Cardiac muscle cell (in vitro differentiated cells and primary cell): ENCODE measurements at places on chromosomes 3 and 15. TPM values are rescaled to one million over a fixed set of nuclear protein-coding genes. Genes with fewer than 3 reads are reported as not detected.
A peak's percentile ranks its signal among the peaks of the same experiment; 100 is the strongest.

DNA sequence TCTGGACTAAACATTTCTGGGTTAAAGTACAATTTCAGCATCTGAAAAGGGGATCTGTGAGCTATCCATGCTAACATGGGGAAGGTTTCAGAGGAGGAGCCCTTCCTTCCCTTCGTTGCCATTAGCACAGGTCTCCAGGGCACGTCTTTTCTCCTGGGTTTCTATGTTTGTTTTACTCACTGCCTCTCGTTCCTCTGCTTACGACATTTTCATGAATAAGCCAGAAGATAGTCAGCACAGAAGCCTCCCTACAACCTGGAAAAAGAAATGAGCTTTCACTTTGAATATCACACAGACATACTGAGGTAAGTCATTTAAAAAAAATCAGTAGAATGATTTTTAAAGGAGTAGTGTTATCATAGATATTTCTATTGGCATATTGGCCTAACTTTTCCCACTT, 117.2 kb upstream of the KCNMB2 start:
- no peaks in the 10 kb centered on the region for H3K4me1 ChIP-seq
- no peaks in the 10 kb centered on the region for H3K27me3 ChIP-seq
- H3K27ac ChIP-seq: no peak overlapping the region
- no peaks in the 10 kb centered on the region for H3K36me3 ChIP-seq
- DNase-seq: no peak

DNA sequence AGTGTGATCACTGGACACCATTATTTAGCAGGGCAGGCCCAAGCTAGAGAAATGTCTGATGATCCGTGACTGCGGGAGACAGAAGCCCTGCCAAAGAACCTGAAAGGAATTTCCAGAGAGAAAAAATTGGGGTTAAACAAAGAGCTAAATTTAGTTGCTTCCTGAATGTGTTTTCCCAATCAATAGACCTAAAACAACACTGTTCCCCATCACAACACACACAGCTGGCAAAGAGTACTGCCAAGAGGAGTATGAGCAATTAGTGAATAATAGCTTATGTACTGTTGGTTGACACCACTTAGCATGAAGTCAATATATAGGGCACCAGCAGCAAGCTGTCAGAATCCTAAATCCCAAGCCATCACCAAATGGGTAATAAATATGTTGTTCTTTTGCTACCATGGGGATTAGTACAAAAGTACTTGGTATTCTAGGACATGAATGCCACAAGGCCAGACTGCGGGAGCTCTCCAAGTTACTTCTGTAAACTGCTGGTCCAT, 35.7 kb downstream of the CLK3 start:
- no peaks in the 10 kb centered on the region for H3K27me3 ChIP-seq
- H3K4me1 ChIP-seq: peaks cover 47% of the 10 kb centered on the region
- no peaks in the 10 kb centered on the region for H3K36me3 ChIP-seq
- no peak for DNase-seq

GRCh38 chr3:129553719-129554118, 10.7 kb downstream of the H1-8 start:
- no peak overlapping the region for H3K4me3 ChIP-seq
- no peaks in the 10 kb centered on the region for H3K36me3 ChIP-seq
- peaks cover 56% of the 10 kb centered on the region for H3K4me1 ChIP-seq
- H3K27ac ChIP-seq: no peak overlapping the region
- no peaks in the 10 kb centered on the region for H3K27me3 ChIP-seq

- DNase-seq: no peak
- H3K4me1 ChIP-seq: peaks cover 4% of the 10 kb centered on the region
- no peak overlapping the region for H3K4me3 ChIP-seq
- H3K27me3 ChIP-seq: no peaks in the 10 kb centered on the region
- H3K27ac ChIP-seq: no peak overlapping the region
- no peaks in the 10 kb centered on the region for H3K36me3 ChIP-seq
These were observed 354.2 kb upstream of the IL12A start for GRCh38 chr3:159634483-159634882.

The ACY1 gene
- 87.7 and 99.7 TPM in 2 replicates for total RNA-seq

- H3K27me3 ChIP-seq: no peaks in the 10 kb centered on the region
- DNase-seq: no peak
- H3K27ac ChIP-seq: no peak overlapping the region
- no peak overlapping the region for H3K4me3 ChIP-seq
- H3K4me1 ChIP-seq: no peaks in the 10 kb centered on the region
These were observed 22.9 kb downstream of the MECOM start for GRCh38 chr3:169640467-169641148.

The WDR93 gene
- 0.06 and 0.70 TPM in 2 replicates for total RNA-seq

- no peak overlapping the region for H3K4me3 ChIP-seq
- H3K4me1 ChIP-seq: no peaks in the 10 kb centered on the region
- H3K27me3 ChIP-seq: no peaks in the 10 kb centered on the region
- DNase-seq: no peak
- H3K27ac ChIP-seq: no peak overlapping the region
These were observed 68.8 kb upstream of the IL12A start for GRCh38 chr3:159919873-159920272.

The LMAN1L gene
- not detected in 2 replicates for total RNA-seq

DNA sequence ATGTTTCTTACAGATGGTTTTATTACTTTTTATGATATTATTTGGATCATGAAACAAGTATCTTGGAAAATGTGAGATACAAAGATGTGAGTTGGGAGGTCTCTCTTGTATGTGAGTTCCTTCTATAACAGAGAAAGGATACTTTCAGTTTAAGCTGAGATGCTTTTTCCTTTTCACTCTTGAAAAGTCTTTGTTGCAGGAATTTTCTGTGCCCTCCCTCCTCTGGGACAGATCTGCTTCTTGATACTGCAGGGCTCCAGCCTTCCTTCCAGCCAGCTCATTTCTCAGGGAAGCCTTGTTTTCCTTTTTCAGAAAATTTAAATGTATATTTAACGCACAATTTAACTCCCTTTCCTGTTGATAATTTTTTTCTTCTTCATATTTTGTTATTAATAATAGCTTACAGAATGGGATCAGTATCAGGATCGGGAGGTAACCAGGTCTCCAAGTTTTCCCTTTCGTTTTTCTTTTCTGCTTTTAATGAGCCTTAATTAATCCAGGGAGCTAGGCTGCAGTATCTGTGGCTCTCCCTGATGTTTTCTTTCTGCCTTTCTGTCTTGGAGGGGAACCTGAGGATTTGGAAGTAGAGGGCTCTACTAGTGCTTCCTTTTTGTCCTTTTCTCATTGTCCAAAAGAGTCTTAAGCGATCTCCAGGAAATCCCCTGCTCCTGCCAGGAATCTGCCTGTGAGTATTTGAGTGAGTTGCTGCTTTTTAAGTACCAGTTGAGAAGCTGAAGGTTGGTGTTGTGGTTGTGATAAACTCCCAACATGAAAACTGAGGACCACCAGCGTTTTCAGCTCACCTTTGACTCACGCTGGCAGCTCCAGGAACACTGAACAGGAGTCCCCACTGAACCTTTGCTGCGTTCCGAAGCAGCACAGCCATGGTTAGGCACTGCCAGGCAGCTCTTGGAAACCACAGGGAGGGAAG, 105.7 kb downstream of the IGF1R start:
- peaks cover 10% of the 10 kb centered on the region for H3K4me1 ChIP-seq
- no peak overlapping the region for H3K4me3 ChIP-seq
- no peaks in the 10 kb centered on the region for H3K36me3 ChIP-seq
- peak; percentile 45 for DNase-seq
- H3K27ac ChIP-seq: peak overlapping the region; percentile 63
- no peaks in the 10 kb centered on the region for H3K27me3 ChIP-seq

GRCh38 chr3:73768524-73769308, 144.0 kb upstream of the PDZRN3 start:
- DNase-seq: peak; percentile 37
- no peaks in the 10 kb centered on the region for H3K4me1 ChIP-seq
- no peaks in the 10 kb centered on the region for H3K27me3 ChIP-seq
- no peak overlapping the region for H3K27ac ChIP-seq

The ITIH1 gene
- total RNA-seq: not detected in 2 replicates

- H3K27me3 ChIP-seq: no peaks in the 10 kb centered on the region
- no peak for DNase-seq
- H3K4me1 ChIP-seq: peaks cover 37% of the 10 kb centered on the region
These were observed 27.6 kb downstream of the SUCNR1 start for GRCh38 chr3:151900884-151901643.

- no peaks in the 10 kb centered on the region for H3K4me1 ChIP-seq
- H3K27ac ChIP-seq: no peak overlapping the region
- DNase-seq: no peak
- H3K27me3 ChIP-seq: no peaks in the 10 kb centered on the region
These were observed 130.3 kb downstream of the MINAR1 start for GRCh38 chr15:79562403-79562815.

GRCh38 chr15:51348688-51349087, 7.2 kb downstream of the GLDN start:
- H3K36me3 ChIP-seq: no peaks in the 10 kb centered on the region
- H3K27me3 ChIP-seq: peaks cover 16% of the 10 kb centered on the region
- no peak overlapping the region for H3K27ac ChIP-seq
- H3K4me1 ChIP-seq: peaks cover 6% of the 10 kb centered on the region
- H3K4me3 ChIP-seq: no peak overlapping the region
- DNase-seq: no peak

DNA sequence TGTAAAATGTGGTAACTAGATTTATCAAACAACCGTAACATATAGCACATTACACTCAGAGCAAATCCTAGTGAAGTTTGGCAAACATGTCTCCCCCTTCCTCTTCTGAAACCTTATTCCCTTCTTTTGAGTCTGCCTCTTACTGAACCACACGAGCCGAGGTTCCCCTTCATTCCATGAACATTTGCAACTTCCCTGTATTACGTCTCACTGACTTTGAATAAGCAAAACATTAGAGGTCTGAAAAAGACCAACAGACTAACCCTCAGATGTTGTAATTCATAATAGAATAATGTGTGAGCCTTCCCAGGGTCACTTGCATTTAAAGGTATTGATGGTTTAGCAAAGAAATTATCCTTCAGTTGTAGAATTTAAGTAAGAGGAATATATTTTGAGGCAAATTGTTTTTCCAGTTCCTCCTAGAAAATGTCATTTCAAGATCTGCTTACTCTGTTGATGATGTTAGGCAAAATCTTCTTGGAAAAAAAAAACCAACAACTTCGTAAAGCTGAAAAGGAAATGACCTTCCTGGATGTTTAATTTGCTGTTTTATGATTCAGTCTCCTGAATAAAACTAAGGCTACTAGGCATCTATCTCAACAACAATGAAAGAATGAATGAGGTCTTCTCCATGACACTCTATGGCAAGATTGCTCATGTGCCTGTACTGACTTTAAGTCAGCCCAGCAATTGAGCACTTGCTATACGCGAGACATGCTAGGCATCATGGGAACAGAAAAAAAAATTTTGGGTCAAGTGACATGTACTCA, 296.9 kb upstream of the NECTIN3 start:
- H3K27me3 ChIP-seq: no peaks in the 10 kb centered on the region
- H3K27ac ChIP-seq: no peak overlapping the region
- H3K4me3 ChIP-seq: no peak overlapping the region
- DNase-seq: no peak
- H3K36me3 ChIP-seq: no peaks in the 10 kb centered on the region
- peaks cover 5% of the 10 kb centered on the region for H3K4me1 ChIP-seq

The SMCO1 gene
- 0.45 and 0.99 TPM in 2 replicates for total RNA-seq

The PDE8A gene
- total RNA-seq: 18.6 and 26.8 TPM in 2 replicates

The ANKRD63 gene
- total RNA-seq: 24.4 and 104 TPM in 2 replicates
